RCC 7860 (cell line): ENCODE measurements at places on chromosomes 5 and 9.

DNA sequence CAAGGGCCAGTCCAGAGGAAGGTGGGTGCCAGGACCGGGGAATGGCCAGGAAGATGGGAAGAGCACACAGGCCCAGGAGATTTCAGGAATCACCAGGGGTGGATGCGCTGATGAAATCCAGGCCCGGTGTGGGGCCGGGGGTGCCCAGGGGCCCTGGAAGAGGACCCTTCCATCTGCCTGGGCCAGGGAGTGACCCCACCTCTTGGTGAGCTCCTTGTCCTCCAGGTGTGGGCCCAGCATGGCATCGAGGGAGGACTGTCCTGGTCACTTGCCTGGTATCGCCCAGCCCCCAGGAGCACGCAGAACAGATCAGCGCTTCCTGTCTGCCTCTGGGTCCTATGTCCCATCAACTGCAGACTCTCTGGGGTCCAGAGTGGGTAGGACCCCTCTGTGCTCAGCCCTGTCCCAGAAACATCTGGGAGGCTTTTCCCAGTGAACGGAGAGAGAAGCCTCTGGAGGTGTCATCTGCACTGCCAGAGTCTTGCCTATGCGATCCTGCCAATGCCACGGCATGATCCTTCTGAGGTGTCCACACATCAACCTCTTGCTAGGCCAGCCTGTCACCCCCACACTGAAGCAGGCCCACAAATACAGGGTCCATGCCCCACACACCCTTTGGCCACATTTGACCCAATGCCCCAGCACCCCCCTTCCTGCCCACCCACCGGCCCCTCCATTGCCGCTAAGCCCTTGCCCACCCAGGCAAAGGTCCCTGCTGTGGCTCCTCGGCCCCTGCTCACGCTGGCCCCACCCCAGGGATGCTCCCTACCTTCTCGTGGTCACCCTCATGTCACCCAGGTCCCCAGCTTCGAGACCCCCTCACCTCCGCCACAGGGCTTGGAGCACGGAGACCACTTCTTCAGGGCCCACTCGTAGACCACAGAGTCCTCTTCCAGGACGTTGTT, 67.2 kb downstream of the ZNF354C start:
- DNase-seq, result no peak

DNA sequence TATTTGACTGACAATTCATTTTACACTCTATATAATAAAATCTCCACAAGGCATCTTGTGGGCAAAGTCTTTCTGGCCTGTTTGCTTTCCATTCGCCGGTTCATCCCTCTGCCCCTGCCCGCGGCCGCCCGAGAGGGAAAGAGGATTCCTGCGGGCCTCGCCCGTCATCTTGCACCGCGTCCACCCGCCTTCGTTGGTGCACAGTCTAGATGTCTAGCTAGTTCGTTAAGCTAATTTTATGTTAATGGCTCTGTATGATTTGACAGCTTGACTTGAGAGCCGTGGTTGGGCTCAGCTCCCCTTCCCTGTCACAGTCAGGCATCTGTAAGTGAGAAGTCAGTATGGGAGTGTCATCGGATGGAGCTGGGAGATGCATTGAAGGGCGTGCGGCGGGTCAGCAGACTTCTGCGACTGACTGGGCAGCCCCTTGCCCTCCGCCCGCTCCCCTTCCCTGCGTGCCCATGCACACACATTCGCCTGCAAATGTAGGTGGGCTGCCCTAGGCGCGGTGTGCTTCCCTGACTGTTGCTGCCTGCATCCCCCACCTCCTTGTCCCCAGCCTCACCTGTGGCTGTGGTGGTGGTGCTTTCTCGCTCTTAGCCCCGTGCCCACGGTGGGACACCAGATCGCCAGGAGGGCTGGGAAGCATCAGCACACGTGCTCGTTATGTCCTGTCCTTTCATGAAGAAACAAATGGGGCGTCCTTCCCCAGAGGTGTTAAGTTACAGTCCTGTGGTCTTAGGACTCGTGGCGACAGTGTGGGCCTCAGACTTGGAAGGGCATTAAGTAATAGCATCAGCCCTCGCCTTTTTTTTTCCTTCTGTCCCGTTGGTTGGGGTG, 25.9 kb upstream of the PRDM12 start:
- DNase-seq, result no peak

DNA sequence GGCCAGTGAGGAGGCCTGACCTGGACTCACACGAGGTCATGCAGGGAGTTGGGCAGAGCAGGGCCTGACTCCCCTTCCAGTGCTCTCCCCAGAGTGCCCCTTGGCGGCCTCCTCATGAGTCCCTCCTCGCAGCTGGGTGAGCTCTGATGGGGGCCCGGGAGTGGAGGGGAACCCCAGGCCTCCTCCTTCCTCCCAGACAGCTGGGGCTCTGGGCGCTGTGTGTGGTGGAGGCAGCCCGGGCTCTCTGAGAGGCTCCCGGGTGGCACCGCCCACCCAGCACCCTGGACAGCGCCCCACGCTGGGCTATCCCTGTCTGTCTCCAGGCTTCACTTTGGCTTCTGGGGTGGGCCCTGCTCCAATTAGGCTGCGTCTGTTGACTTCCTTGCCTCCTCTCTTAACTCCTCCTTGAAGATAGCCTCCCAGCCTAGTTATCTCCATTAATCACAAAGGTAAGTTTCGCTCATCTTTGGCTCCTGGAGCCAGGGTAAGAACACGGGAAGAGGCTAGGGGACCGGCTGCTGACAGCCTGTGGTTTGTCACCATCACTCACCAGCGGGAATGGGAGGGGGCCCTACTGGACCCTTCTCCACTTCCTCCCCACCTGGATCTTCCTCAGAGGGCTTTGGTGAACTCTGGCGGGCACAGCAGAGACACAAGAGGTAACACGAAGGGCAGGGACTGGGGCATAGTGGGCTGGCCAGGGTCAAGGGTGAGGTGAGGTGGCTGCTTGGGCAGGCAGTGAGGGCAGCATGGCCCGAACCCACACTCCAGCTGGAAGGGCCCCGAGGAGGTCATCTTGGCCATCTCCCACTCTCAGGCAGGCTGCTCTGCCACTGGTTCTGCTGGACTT, 13.1 kb downstream of the PSD2 start:
- DNase-seq, result no peak

DNA sequence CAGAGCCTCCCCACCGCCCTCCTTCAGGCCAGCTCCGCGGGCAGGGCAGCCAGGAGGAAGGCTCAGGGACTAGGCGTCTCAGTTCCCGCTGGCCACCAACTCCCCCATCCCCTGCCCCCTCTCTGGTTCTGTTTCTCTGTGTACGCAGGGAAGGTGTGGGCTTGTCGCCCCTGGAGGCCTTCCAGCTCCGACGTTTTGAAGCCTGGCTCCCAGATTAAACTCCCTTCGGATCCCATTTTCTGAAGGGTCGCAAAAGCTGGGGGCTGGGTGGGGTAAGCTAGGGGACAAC, 346 bp downstream of the ATOX1 start:
- no peak for DNase-seq

GRCh38 chr9:98913705-98914104, 30.0 kb upstream of the COL15A1 start:
- DNase-seq, result no peak

DNA sequence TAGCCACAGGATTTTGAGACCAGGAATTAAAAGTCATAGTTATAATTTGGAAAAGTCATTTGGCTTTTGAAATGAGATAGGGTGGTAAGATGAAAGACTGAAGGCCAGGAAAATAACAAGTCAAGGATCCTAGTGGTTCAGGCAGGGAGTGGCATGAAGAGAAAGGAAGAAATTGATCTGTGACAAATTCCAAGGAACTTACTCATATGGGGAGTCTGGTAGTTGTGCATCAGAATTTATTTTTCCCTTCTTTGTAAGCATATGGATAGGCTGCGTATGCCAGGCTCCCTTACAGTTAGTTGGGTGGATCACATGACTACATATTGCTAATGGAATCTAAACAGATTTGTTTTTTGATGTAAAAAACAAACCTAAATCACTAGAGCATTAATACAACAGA, 21.0 kb downstream of the ISL1 start:
- no peak for DNase-seq

GRCh38 chr9:86549401-86549811, 195.2 kb upstream of the TUT7 start:
- DNase-seq, result no peak

- no peak for DNase-seq
These were observed 656.3 kb upstream of the FAM174A start for GRCh38 chr5:99878830-99879229.

DNA sequence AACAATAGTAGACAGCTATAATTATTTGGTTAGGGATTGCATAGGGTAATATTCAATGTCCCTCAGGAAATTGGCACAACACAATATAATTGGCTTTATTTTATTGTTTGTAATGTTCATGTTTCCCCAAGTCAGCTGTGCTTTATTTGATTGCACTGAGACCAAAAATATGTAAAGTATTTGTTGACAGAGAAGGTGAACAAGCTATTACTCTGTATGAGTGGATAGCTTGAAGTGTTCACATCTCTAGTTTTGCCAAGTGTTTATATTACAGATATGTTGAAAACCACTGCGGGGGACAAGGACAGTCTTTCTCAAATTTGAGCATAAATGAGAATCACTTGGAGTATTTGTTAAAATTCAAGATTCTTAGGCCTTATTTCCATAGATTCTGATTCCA, 83.3 kb downstream of the RAB3C start:
- no peak for DNase-seq

GRCh38 chr5:120361941-120362340, 102.2 kb upstream of the PRR16 start:
- no peak for DNase-seq

- DNase-seq, result no peak
These were observed 8.5 kb downstream of the CRAT start for GRCh38 chr9:129102095-129102525.
